Activated naive CD8-positive, alpha-beta T cell treated with anti-CD3 and anti-CD28 coated beads, Interleukin-2, amount 10 ng/mL, durations not matched to agents 7 days and 5 days (primary cell): ENCODE measurements at places on chromosomes 11 and 22.

DNA sequence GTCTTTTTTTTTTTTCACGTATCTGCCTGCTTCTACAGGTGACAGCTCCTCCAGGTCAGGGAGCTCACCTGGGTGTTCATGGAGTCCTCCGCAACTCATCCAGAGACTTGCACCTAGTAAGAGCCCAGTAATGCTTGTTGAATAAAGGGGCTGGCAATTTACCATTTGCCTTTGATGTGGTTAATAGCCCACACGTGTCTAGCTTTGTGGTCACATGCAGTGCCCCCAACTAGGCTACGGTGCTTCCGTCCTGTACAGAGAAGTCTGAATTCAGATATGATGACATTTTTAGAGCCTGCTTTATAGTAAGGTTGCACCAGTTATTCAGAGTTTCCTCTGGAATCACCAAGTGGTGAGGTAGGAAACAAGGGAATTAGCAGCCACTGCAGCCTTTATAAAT lies 199.4 kb upstream of the MTMR2 start:
- DNase-seq, result no peak

DNA sequence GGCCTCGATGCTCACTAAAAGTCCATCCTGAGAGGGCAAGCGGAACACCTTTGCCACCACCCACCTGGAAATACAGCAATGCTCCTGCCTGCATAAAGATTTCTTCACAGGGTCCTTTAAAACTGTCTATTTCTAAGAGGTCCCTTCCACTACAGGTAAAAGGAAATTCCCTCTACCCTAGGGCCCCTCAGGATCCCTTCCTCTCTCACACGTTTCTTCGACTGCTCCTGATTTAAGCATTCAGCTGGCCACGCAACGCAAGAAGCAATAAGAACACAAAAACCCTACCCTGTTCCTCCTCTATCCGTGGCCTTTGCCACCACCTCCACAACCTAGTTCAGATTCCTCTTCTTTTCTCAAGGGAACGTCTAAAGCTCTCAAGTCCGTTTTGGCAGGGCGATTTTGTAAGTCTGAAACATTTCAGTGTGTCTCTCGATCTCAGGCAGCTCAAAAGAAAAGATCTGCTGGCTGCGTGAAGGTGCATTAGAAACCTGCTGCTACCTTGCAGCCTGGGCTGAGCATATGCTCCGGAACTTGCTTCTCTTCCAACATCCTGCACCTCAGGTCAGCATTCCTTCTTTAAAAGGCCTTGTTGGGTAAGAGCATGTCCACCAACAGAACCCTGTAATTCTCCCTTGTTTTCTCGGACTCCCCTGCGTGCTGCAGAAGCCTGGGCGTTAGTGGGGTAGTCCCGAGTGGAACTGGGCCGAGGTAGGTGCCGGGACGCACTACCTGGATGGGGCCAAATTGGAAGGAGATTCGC lies 1.6 kb downstream of the LGR4 start:
- DNase-seq, result no peak

DNA sequence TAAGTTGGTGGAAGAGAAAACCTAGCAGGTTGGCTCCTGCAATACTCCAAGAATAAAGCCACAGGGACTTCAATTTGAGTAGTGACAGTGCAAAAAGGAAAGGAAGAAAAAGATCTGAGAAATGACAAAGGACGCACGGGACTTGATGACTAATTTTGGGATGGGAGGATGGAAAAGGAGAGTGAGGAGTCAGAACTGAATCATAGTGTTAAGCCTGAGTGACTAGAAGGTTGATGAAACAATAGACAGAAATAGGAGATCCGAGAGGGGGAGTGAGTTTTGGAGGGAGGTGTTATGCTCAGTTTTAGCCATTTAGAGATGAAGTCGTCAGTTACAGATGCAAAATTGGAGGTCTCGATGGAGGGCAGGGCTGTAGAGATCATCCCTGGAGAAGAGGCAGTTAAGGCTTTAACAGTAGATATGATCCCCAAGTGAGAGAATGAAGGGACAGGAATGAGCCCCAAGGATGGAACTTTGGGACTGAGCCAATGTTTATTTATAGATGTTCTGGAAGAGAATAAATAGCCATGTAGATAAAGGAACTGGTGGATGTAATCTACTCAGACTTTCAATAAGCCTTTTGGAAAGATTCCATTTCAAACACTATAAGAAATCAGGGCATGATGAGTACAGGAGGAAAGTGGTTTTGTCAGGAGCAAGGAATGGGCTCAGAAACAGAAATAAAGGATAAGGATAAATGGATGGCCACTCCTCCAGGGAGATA lies 108.9 kb upstream of the NCAM1 start:
- no peak for DNase-seq

GRCh38 chr11:95680169-95680929 lies 109.2 kb downstream of the FAM76B start:
- no peak for DNase-seq

DNA sequence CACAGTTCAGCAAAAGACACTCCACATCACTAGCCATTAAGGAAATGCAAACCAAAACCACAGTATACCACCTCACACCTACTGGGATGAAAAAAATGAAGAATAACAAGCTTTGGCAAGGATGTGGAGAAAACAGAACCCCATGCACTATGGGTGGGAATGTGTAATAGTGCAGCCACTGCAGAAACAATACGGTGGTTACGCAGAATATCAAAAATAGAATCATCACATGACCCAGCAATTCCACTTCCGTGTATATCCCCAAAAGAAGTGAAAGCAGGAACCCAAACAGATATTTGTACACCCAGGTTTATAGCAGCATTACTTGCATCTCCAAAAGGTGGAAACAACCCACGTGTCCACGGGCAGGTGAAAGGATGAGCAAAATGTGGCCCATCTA lies 20.8 kb downstream of the CARS1 start:
- DNase-seq, result no peak

DNA sequence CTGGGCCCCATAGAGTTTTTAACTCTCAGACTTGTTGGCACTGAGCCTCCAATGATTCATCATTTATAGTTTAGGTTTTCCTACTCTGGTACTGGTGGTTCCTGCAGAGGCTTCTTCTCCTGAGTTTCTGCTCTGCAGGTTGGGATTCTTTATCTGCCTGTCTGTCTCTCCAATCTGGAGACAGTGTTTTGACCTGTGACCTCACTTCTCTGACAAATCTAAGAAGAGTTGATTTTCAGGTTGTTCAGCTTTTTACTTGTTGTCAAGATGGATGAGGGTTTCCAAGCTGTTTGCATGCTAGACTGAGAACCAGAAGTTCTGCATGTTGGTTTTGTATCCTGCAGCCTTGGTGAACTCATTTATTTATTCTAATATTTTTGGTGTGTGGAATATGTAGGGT lies 63.9 kb downstream of the JAM3 start:
- no peak for DNase-seq

GRCh38 chr11:62069374-62069773 lies 54.4 kb upstream of the INCENP start:
- DNase-seq, result no peak

GRCh38 chr11:22177186-22177585 lies 15.7 kb upstream of the ANO5 start:
- DNase-seq, result no peak

DNA sequence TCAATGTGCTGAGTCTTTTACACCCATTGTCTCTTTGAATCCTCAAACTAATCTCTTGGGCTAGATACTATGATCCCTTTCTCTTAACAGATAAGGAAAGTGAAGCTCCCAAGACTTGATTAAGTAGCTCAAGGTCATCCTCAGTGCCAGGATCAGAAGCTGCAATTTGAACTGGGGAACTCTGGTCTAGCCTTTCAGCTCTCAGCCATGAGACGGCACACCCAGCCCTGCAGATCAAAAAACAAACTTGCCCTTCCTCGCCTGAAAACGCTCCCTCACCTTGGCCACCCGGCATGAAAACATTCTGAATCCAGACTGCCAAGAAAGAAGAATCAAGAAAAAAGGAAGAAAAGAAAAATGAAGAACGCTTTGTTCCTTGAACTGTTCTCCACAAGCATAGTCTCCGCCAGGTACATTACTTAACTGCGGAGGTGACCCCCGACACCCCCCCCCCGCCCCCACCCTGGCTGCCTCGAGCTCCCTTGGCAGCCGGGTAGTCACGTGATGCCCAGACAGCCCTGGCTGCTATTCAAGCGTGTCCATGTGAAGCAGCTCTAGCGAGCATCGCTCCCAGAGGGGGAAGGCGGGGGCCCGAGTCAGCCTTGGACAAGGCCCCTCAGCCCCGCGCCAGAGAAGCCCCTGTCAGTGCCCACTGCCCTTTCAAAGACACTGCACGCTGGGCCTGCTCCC lies 451.2 kb downstream of the MIAT start:
- DNase-seq, result no peak

DNA sequence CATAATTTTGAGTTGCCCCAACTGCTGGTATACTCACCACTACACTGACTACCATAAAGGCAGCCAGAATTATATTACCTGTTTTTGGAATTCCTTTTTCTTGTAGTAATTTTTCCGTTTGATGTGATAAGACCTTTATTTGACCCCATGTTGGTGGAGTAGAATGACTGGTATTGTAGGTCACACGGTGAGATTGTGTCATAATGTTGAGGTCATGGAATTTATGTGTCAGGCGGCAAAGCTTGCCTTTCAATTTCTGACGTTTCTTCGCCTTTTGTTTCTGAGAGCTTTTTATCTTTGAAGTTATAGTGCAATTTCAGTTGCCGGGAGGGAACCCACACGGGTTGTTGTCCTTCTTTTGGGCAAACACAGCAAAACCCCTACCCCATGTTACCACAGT lies 13.0 kb downstream of the OR52K1 start:
- no peak for DNase-seq

DNA sequence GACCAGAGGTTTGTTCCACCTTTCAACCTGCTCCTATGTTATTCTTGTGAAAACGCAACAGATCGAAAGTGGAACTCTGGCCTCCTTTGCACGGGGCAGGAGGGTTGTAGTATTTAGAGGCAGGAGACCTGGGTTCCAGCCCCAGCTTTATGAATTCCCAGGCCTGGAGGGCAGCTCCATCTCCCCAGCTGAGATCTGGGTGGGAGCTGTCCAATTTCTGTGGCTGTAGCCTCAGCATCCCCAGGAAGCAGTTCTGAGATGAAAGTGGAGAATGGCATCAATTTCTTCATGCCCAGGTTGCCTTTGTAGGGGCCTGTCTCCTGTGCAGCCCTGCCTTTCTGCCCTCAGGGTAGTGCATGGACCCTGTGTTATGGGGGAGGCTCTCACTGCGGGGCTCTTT lies 4.1 kb downstream of the FADS2 start:
- DNase-seq, result no peak

- DNase-seq, result no peak
Observed at GRCh38 chr11:67635231-67635521, 4.4 kb downstream of the TBX10 start.

GRCh38 chr11:11979488-11980117 lies 28.8 kb downstream of the DKK3 start:
- no peak for DNase-seq

GRCh38 chr11:31800398-31801265 lies 10.5 kb downstream of the PAX6 start:
- no peak for DNase-seq

DNA sequence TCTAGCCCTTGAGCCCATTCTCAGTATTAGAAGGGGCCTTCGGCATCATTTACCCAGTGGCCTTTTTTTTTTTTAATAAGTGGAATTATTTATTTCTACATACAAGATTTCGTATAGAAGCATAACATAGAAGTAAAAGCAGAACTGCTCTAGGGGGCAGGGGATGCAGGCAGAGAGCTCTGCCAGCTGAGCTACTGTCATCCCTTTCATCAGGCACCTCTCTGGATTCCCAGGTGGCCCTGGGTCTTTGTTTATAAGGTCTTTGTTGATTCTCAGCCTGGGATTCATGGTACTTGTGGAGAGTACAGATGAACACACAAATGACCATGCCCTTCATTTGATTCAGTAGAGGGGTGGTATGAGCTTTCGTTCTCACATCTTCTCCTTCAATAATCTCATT lies 66.4 kb downstream of the GAB2 start:
- no peak for DNase-seq
